ENCODE measurements at places on chromosomes 6 and 20. TPM values are rescaled to one million over a fixed set of nuclear protein-coding genes. Genes with fewer than 3 reads are reported as not detected.

DNA sequence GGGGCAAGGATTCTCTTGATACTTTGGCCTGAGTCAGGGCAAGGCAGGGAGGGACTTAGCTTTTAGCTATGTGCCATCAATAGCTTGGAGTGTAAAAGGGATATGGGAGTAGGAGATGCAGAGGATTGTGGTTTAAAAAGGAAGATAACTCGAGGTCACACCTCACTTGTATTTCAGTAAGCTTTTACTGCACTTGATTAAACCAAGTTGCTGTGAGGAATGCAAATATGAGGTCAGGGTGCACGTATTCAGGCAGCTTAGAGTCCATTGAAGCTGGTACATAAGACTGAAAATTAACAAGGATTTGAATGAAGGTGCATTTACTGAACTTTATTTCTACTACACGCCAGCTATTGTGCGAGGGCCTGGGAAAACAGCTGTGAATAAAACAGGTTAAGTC lies 32.1 kb downstream of the DSTN start:
- no peak for DNase-seq

DNA sequence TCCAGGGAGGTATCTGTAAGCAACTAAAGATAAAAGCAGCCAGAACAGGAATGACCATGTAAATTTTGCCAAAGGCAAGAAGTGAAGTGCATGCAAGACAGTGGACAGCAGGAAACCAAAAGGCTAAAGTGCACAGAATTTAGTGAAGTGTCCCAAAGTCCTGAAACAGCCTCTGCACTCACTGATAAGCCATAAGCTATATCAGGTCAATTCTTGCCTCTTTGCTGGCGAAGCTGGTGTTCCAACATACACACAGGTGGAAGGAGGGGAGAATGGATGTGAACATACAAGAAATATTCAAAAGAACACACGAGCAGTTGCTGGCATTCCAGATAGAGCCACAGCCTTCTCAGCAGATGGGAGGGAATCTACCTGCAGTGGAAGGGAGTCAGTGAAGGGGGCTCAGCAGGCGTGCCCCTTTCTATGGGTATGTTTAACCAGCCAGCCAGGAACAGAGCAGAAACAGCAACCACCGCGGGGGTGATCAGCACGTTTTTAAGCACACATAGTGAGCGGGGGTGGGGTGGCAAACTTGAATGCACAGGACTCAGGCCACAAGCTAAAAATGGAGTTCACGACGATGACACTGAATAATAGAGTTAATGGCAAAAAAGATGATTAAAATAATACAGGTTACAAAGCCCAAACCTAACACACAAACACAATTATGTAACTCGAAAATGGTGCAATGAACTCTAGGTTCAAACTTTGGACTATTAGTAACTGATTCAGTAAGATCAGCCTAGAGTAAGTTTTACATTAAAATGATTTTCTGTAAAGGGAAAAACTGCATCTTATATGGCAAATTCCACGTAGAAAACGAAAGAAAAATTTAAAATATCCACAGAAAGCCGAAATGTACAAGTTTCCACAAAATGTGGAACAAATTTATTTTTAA lies 1.2 kb downstream of the ECI2 start:
- DNase-seq: no peak

DNA sequence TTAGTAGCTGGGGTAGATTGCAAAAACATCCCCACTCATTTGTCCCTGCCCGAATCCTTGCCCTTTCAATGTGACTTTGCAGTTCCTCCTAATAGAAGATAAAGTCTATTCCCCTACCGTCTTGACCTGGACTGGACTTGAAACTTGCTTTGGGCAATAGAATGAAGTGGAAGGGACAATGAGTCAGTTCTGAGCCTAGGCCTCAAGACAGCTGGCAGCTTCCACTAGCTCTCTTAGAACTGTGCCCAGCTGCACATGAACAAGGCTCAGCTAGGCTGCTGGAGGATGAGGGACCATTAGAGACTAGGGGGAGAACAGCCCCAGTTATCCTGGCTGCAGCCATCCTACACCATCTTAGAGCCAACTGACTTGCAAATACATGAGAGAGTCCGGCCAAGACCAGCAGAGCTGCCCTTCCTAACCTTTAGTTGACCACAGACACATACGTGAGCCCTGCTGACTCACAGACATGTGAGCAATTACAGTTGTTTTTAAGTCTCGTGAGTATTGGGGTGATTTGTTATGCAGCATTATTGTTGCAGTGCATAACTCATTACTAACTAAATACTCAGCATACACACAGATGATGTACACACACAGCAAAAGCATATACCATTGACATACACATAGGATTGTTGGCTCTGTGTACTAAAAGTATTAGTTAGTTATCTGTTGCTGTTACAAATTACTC lies 105.5 kb downstream of the DHX35 start:
- no peak for DNase-seq

GRCh38 chr6:113073611-113074191 lies 726.6 kb downstream of the RFPL4B start:
- DNase-seq: no peak

PRSS35 gene
- total RNA-seq: 6.5 TPM

GRCh38 chr6:134455319-134455718 lies 137.4 kb upstream of the SGK1 start:
- DNase-seq: no peak

SGK2 gene
- 9.9 TPM for total RNA-seq

HMGN3 gene
- 261 TPM for total RNA-seq

DNA sequence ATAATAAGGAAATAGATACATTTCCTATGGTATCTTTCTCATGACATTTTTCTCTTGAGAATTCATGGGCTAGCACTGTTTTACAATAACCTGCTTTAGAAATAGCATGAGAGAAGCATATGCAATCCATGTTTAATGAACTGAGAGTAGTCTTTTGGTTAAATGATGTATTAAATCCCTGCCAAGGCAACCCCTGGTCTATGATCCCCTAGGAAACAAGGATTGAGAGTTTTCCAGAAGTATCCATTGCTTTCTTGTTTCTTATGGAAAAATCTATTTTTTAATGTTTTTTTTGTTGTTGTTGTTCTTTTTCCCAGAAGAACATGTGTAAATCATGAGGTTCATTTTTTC lies 390.5 kb upstream of the HSF2 start:
- DNase-seq: no peak

DNA sequence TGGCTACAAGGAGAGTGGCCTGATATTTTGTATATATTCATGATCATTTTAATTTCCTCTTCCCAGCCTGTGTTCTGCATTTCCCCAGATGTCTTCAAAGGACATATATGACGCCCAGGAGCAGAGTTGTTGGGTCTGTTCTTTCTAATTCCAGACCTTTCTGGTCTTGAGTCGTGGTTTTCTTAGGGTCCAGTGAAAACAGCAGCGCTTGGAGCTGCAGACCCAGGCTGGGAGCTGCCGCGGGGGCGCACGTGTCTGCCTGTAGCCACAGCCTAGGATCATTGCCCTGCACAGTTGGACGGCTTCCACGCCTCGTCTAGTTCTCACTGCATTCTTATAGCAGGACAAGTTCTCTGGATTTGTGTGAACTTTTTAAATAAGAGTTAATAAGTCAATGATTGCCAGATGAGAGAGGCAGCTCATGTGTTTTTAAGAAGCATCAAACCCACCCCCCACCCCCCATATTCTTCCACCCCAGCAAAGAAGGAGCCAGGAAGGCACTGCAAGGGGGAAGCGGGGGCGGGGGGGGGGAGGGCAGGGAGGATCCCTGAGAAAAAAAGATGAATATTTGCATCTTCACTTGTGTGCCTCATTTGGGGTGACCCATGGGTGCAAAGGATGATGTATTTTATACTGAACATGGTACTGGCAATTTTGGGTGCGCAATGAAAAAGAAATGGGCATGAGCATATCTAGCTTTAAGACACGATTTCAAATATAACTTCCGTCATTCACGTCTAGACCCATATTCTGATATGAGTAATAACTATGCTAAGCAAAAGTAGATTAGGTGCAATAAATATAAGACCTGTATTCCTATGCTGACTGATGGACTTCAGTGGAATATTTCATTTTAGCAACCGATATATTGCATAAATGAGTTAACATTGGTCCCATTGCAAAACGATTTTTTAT lies 160.0 kb downstream of the TBXT start:
- no peak for DNase-seq

DNA sequence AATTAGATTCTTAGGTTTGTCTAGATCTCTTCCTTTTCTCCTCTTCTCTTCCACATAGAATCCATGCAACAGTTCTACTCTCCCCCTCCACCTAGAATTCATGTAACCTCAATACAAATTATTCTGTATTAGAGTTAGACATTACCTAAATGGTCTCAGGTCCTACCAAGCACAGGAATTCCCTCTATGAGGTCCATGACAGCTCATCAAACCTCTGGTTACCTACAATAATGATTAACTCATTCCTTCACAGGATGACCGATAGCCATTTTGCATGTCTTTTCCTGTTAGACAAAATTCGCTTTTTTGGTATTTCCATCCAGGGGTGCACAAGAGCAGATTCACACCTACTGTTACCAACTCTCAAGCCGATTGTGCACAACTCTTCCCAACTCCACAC lies 27.4 kb upstream of the BMP2 start:
- no peak for DNase-seq

DNA sequence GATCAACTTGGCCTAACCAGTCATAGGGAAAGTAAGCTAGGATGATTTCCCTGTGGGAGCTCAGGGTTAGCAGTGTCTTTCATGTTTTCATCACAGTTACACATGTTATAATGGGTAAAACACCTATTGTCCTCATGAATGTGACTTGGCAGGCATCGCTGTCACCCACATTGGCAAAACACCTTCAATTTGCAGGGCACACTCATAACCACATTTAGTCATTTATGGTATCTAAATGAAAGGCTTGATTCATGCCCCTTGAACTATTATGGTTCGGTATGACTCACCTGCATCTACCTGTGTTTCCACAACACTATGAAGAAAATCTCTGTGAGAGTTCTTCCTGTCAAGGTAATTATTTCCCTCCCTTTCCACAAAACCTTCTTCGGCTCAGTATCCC lies 49.2 kb downstream of the FRK start:
- DNase-seq: no peak

DNA sequence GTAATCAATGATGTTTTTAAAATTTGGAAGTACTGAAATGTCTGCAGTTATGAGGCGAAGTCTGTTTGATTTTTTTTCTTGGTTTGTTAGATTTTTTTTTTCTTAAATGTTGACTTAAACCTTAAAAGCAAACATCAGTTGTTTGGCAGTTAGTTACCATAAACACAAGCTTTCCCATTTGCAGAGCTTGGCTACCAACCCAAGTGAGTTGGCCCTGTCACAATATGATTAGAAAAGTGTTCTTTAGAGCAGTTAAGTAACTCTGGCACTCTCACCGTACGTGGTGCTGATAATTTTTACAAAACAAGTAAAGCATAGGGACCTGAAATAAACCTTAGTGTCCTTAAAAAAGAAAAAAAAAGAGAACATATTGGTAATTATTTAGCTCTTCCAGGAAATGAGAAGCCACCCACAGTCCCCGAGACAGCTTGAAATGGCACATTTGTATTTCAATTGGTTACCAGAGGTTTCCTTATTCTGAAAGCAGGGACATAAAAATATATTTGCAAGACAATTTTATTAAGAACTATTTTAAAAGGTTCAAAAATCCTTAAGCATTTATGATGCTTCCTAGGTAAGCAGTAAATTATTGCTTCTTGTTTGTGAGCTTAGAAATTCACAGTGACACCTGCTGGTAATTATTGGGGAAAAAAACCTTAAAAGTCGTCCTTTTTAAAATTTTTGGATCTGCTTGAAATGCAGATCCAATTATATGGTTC lies 3.9 kb downstream of the HEY2 start:
- DNase-seq: no peak

TCFL5 gene
- 6.1 TPM for total RNA-seq

DNA sequence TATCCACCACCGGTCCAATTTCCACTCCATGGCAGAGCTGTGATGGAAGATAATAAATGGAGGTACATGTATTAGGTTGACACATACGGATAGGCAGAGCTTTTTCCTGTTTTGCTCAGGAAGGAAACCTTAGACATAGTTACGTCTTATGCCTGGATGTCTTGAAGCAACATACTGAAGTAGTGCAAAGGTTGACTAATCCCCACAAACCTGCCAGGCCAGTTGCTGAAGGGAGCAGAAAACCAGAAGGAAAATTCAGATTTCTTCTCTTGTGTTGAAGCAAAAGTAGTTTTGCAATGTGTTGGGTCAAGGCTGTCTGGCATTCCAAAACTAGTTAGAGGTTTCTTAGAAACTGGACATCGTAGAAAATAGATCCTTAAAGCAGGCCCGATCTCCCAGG lies 68.7 kb downstream of the PHACTR1 start:
- no peak for DNase-seq

C20orf141 gene
- total RNA-seq: not detected

DNA sequence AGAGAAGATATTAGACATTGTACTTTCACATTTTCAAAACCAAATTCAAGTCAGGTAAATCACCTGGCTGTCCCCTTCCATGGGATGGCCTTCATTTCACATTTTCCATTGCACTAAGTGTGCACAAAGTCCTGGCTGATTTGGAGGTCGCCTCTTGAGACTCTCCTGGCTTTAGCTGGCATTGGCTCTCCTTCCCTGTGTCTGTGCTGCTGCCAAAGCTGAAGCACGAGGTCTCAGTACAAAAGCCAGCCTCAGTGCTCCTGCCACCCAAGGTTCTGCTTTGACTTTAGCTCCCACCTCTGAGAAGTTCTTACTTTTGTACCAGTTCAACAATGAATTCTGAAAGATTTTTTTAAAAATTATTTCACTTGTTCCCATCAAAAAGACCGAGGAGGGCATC lies 289.2 kb upstream of the CNR1 start:
- DNase-seq: no peak

PPP1R16B gene
- 0.31 TPM for total RNA-seq

AHCY gene
- 242 TPM for total RNA-seq

GRCh38 chr6:47098570-47098993 lies 56.5 kb upstream of the ADGRF1 start:
- no peak for DNase-seq

SLC16A10 gene
- total RNA-seq: 25.6 TPM

KCNK16 gene
- total RNA-seq: 41.1 TPM

POM121L2 gene
- 0.10 TPM for total RNA-seq

C6orf163 gene
- total RNA-seq: 4.7 TPM

GRCh38 chr6:109872549-109872948 lies 105.6 kb upstream of the GPR6 start:
- no peak for DNase-seq

- no peak for DNase-seq
These were observed 198.4 kb downstream of the HAO1 start for GRCh38 chr20:7741866-7742265.

GRCh38 chr6:84556541-84557335 lies 207.7 kb downstream of the TBX18 start:
- no peak for DNase-seq

DNA sequence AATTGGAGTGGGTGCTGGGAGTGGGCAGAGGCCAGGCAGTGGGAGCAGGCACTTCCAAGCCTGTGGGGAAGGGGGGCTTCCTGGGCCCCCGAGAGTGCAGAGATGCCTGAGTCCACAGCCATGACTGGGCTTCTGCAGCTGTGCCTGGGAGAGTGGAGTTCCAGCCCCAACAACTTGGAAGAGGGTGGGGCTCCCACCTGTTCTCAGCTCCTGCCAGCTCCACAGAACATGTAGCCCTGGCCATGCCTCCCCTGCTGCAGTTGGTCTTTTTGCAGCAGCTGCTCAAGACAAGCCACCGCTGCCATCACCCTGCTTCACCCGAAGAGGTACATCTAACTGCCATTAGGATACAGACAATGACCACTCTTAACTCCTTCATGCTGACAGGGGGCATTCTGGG lies 1092.3 kb downstream of the KHDRBS2 start:
- DNase-seq: no peak

GRCh38 chr6:40276141-40276540 lies 311.0 kb downstream of the LRFN2 start:
- DNase-seq: no peak

USP49 gene
- total RNA-seq: 13.2 TPM
